ENCODE measurements at places on chromosomes 6 and 20.
A peak's percentile ranks its signal among the peaks of the same experiment; 100 is the strongest.

GRCh38 chr6:15761045-15761502 lies 98.2 kb upstream of the DTNBP1 start:
- DNase-seq: no peak

GRCh38 chr6:34151321-34152041 lies 5.6 kb upstream of the GRM4 start:
- DNase-seq: no peak

- DNase-seq: no peak
Measured at GRCh38 chr20:63693083-63693732, 3.2 kb upstream of the TNFRSF6B start.

DNA sequence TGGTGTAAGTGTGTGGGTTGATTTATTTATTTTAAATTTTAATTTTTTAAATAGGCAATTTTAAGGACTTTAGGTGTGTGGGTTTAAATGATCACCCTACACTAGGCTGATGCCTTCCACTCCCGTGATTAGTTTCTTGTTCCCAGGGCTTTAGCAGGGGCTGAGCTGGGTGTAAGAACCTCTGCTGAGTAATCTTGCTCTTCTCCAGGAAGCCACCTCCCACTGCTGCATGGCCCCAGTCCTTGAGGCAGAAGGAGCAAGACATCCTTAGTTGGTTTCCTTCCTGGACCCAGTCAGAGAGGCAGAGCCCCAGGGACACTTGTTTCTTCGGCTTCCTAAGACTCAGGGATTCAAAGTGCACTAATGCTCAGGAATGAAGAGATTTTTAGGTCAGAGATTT lies 19.8 kb upstream of the CDC5L start:
- peak; percentile 63 for DNase-seq

Measured in suppressor macrophage treated with lipopolysaccharide for 4 hours (primary cell).